ENCODE measurements at places on chromosomes 5 and 9.

DNA sequence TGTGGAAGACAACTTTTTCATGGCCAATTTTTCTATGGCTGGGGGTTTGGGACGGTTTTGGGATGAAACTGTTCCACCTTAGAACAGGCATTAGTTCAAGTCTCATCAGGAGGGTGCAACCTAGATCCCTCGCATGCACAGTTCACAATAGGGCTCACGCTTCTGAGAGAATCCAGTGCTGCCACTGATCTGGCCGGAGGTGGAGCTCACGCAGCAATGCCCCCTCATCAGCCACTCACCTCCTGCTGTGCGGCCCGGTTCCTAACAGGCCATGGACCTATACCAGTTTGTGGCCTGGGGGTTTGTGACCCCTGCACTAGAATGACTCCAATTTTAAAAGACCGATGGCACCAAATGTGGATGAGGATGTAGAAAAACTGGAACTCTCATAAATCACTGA lies 127.2 kb upstream of the IER5L start:
- no peak overlapping the region for H3K27ac ChIP-seq
- H3K4me3 ChIP-seq, result no peak overlapping the region
- H3K36me3 ChIP-seq, result no peaks in the 10 kb centered on the region

DNA sequence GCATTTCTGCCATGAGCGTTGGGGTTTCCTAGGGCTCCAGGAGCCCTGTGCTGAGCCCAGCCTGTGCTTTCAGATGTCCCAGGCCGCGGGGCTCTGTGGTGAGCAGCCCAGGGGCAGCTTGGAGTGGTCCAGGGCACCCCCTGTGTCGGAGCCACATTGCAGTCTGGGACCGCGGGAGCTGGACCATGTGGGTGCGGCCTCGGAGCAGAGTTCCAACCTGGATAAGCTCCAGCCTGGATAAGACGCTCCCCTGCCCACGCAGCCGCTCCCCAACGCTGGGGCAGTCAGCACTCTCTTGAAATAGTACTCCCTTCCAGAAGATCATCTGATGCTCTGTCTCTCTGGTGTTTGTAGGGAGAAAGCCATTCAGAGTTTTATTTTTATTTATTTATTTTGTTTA lies 111.1 kb downstream of the WNK2 start:
- DNase-seq, result no peak
- no peak overlapping the region for H3K27ac ChIP-seq
- no peak overlapping the region for H3K4me3 ChIP-seq
- H3K4me1 ChIP-seq, result peaks cover 5% of the 10 kb centered on the region
- peaks cover 33% of the 10 kb centered on the region for H3K27me3 ChIP-seq

DNA sequence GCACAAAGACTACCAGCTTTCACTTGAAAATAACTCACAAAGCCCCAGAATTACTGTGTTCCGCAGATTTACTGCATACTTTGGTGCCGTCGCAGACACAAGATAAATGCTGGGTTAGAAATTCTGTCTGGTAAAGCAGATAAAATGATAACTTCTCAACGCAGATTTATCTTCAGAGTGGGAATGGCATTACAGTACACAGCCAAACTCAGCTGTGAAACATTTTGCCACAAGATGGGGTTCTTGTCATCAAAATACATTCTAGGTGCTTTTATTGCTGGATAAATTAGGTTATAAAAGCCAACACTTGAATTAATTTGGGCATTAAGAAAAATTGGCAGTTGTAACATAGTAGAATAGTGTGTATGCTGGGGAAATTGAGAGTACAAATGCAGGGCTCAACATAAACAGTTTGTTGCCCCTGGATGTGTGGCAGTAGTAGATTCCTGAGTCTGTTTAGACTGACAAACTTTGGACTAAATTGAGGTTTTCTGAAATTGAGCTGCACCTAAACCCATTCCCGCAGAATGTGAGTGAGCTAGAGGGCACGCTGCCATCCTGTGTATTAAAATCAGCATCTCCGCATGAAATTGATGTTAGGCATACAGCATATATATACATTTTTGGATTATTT lies 61.1 kb downstream of the LMNB1 start:
- H3K4me1 ChIP-seq, result no peaks in the 10 kb centered on the region
- H3K36me3 ChIP-seq, result peaks cover 15% of the 10 kb centered on the region
- no peak overlapping the region for H3K4me3 ChIP-seq
- no peak for DNase-seq
- H3K27me3 ChIP-seq, result no peaks in the 10 kb centered on the region

GRCh38 chr9:108150736-108151586 lies 661.4 kb upstream of the KLF4 start:
- H3K4me3 ChIP-seq, result no peak overlapping the region
- H3K36me3 ChIP-seq, result no peaks in the 10 kb centered on the region
- no peaks in the 10 kb centered on the region for H3K27me3 ChIP-seq
- no peak overlapping the region for H3K27ac ChIP-seq

DNA sequence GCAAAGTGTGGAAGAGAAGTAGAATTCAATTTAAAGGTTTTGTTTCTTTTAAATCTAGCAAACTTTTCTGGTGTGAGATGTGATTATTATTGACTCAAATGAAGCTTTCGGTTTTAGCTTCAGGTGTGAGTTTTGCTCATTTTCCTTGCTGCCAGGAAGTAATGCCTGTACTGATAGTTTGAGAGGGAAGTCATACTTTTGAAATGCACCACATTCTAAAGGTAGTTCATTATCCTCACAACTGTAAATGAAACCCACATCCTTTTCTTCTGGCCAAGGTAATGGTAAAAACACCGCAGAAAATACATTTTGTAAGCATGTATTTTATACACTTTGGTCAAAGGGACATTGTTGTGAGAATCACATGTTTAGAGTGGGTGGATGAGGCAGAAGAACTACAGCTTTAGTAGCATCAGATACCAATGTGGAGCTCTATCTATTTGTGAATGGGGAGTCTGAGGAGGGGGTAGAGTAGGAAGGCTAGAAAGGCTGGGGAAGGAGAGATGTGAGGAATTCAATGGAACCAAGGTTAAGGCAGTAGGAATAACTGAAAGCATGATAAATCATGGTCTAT lies 167.0 kb upstream of the CDKN2B start:
- H3K4me1 ChIP-seq, result peaks cover 6% of the 10 kb centered on the region
- no peaks in the 10 kb centered on the region for H3K36me3 ChIP-seq
- H3K27ac ChIP-seq, result no peak overlapping the region

DNA sequence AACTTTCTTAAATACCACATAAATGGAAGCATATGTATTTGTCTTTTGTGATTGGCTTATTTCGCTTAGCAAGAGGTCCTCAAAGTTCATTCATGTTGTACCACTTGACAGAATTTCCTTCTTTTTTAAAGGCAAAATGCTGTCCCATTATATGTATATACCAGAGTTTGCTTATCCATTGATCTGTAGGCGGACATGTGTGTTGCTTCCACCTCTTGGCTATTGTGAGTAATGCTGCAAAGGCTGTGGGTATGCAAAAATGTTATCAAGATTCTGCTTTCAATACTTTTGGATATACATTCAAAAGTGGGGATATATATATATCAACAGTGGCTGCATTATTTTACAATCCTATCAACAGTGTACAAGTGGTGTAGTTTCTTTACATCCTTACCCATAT lies 271.0 kb downstream of the PRR16 start:
- H3K27ac ChIP-seq, result no peak overlapping the region
- H3K4me3 ChIP-seq, result no peak overlapping the region
- no peak for DNase-seq
- H3K36me3 ChIP-seq, result no peaks in the 10 kb centered on the region
- no peaks in the 10 kb centered on the region for H3K27me3 ChIP-seq
- H3K4me1 ChIP-seq, result no peaks in the 10 kb centered on the region

- no peak overlapping the region for H3K27ac ChIP-seq
- H3K27me3 ChIP-seq, result no peaks in the 10 kb centered on the region
- no peaks in the 10 kb centered on the region for H3K36me3 ChIP-seq
These were observed 58.0 kb downstream of the FXN start for GRCh38 chr9:69093471-69094103.

GRCh38 chr5:78648359-78649210 lies at the start of gene LHFPL2:
TSS of gene LHFPL2 (minus strand) at chr5:78648772. CDS start at chr5:78510213, 138,559 bp downstream.
- peaks cover 69% of the 10 kb centered on the region for H3K27me3 ChIP-seq
- no peaks in the 10 kb centered on the region for H3K36me3 ChIP-seq

DNA sequence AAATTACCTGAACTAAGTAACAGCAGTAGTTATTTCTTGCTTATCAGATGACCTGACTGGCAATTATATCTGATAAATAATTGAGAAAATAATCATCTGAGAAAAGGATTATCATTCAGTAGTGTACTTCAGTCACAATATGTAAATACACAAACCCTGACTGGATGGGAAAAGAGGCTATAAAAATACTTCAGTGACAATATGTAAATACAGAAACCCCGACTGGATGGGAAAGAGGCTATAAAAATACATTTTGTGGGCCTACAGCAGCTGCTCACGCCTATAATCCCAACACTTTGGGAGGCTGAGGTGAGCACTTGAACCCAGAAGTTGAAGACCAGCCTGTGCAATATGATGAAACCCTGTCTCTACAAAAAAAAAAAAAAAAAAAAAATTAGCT lies 11.1 kb downstream of the UBAP2 start:
- peaks cover 16% of the 10 kb centered on the region for H3K4me1 ChIP-seq
- H3K36me3 ChIP-seq, result peaks cover 12% of the 10 kb centered on the region
- no peaks in the 10 kb centered on the region for H3K27me3 ChIP-seq
- H3K4me3 ChIP-seq, result no peak overlapping the region

GRCh38 chr5:96433066-96433447 lies at the start of gene PCSK1:
TSS of gene PCSK1 (minus strand) at chr5:96433248. CDS start at chr5:96433042, 206 bp downstream.
- peaks cover 15% of the 10 kb centered on the region for H3K4me1 ChIP-seq
- no peak for DNase-seq
- H3K27ac ChIP-seq, result no peak within 1 kb of the TSS
- no peak within 1 kb of the TSS for H3K4me3 ChIP-seq
- no peaks in the 10 kb centered on the region for H3K36me3 ChIP-seq

DNA sequence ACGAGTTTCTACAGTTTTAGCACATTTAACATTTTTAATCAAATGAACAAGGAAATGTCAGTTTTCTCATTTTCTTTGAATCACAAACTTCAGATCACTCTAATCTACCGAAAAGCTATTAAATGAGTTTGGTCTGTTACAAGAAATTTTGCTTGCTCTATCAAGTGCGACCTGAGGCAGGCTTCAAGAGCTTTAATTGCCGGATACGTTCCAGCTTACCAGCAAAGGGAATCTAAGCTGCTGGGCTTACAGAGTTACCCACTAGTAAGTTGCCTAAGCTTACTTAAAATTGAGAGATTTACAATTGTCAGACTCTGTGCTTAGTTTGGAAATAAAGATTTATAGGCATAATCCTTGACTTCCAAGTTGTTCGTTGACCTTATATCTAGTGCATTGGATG lies 10.6 kb downstream of the SCGB3A1 start:
- DNase-seq, result no peak
- no peak overlapping the region for H3K27ac ChIP-seq
- no peak overlapping the region for H3K4me3 ChIP-seq

- no peak overlapping the region for H3K4me3 ChIP-seq
- peaks cover 3% of the 10 kb centered on the region for H3K36me3 ChIP-seq
- no peak overlapping the region for H3K27ac ChIP-seq
- no peak for DNase-seq
- peaks cover 12% of the 10 kb centered on the region for H3K27me3 ChIP-seq
These were observed 399 bp upstream of the FBN2 start for GRCh38 chr5:128538250-128539037.

- H3K4me1 ChIP-seq, result peaks cover 43% of the 10 kb centered on the region
- H3K4me3 ChIP-seq, result no peak overlapping the region
- no peaks in the 10 kb centered on the region for H3K27me3 ChIP-seq
- DNase-seq, result peak; percentile 28
- peaks cover 9% of the 10 kb centered on the region for H3K36me3 ChIP-seq
These were observed 6.4 kb downstream of the TSPAN17 start for GRCh38 chr5:176653401-176654385.

- peak overlapping the region; percentile 95 for H3K27ac ChIP-seq
- peaks cover 11% of the 10 kb centered on the region for H3K36me3 ChIP-seq
- DNase-seq, result no peak
- no peaks in the 10 kb centered on the region for H3K27me3 ChIP-seq
These were observed 7.4 kb downstream of the SLC12A7 start for GRCh38 chr5:1104327-1105006.

- H3K27me3 ChIP-seq, result no peaks in the 10 kb centered on the region
- H3K36me3 ChIP-seq, result no peaks in the 10 kb centered on the region
- no peak overlapping the region for H3K27ac ChIP-seq
- no peak overlapping the region for H3K4me3 ChIP-seq
These were observed 134.8 kb downstream of the FBXL7 start for GRCh38 chr5:15634591-15635288.

- H3K27ac ChIP-seq, result peak overlapping the region; percentile 26
- peaks cover 71% of the 10 kb centered on the region for H3K36me3 ChIP-seq
- no peaks in the 10 kb centered on the region for H3K27me3 ChIP-seq
- peaks cover 19% of the 10 kb centered on the region for H3K4me1 ChIP-seq
- no peak overlapping the region for H3K4me3 ChIP-seq
These were observed 7.8 kb downstream of the CCT5 start for GRCh38 chr5:10257870-10258269.

DNA sequence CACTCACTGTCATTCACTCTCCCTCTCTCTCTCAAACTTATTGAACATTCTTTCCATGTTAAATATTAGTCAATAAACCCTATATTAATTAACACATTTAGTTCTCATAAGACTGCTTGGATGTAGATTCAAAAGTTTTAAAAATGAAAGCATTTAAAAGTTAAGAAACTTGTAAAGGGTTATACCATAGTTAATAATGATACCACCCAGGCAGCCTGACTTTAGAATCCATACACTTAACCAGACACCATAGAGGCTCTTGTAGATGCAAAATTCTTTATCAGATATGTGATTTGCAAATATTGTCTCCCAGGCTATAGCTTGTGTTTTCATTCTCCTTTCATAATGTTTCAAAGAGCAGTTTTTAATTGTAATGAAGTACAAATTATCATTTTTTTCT lies 335.8 kb upstream of the ACTBL2 start:
- no peaks in the 10 kb centered on the region for H3K36me3 ChIP-seq
- DNase-seq, result no peak
- no peaks in the 10 kb centered on the region for H3K4me1 ChIP-seq
- H3K27ac ChIP-seq, result no peak overlapping the region
- no peaks in the 10 kb centered on the region for H3K27me3 ChIP-seq

GRCh38 chr9:18727904-18728303 lies 254.0 kb downstream of the ADAMTSL1 start:
- H3K4me3 ChIP-seq, result no peak overlapping the region
- no peaks in the 10 kb centered on the region for H3K36me3 ChIP-seq
- no peaks in the 10 kb centered on the region for H3K27me3 ChIP-seq

DNA sequence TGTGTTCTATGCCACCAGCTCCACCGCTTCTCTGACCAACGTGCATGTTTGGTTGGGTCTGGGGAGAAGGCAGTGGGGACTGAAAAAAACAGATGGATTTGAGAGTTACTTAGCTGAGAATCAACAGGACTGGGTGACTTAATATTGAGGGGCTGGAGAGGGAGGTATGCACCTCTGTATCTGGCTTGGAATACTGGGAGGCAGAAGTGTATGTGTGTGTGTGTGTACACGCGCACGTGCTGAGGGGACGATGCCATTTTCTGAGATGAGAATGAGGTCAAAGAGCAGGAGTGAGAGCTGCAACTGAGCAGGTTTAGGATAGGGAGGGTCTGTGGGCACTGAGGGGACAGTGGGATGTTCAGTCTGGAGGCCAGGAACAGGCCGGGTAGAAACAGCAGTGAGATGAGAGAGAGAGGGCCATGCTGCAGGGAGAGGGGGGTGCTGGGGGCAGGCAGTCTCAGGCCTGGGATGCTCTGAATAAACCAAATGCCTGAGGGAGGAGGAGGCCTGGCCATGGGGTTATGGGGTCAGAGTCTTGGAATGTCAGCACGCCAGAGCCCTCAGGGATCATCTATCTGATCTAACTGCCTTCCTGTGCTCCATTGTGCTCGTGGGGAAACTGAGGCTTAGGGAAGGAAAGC lies 14.0 kb downstream of the PDGFRB start:
- no peak overlapping the region for H3K4me3 ChIP-seq
- no peaks in the 10 kb centered on the region for H3K36me3 ChIP-seq
- peaks cover 8% of the 10 kb centered on the region for H3K27me3 ChIP-seq
- DNase-seq, result no peak

Measured in central memory CD8-positive, alpha-beta T cell (primary cell).